ENCODE measurements at places on chromosomes 11 and 22.

DNA sequence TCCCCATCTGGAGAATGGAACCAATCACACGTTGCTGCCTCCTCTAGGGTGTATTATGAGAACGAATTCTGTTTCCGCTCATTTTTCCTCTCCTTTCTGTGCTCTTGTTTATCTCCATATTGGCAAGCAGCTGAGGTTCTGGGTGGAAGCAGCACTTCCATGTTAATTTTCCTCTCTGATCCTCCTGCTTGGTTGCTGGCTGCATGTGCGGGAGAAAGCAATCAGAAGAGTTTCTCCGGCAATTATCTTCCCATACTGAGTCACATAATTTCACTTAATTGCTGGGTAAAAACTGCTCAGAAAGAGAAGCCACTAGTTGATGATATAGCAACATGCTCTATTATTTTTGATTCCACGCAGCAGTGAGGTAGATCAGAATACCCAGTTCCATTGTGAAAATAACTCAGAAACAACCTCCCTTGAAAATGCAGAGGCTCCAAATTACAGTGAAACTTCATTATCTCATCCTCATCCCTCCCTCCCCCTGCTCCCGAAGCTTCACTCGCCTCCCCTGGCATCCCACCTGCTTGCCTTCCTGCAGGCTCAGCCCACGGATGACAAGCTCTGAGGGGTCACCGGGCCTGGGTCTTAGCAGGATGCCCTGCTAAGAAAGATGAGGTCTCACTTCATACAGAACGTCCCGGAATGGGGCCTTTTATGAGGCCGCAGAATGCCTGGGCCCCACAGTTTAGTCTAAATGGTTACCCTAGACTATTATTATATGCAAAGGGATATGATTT lies 20.4 kb downstream of the FXYD6 start:
- DNase-seq, result no peak

DNA sequence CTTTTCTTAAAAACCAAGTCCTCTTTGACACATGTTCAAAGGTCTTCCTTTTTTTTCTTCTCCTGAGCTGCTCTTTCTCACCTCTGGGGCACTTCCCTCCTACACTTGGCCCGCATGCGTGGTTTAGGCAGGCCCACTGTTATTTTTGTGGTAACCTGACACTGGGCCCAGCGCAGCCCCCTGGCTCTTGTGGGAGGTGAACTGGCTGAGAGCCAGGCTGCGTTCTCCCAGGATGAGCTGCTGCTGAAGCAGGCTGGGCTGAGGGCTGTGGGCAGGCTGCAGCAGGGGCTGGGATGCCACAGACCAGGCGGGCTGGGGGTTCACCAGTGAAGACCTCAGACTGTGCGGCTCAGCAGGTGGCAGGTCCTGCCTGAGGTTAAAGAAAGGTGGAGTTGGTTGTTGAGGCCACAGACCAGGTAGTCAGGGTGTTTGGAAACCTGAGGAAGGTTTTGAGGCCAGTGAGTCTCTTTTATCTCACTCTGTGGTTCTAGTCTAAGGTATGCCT lies 72.4 kb downstream of the TEAD1 start:
- DNase-seq, result no peak

GRCh38 chr11:45678976-45679375 lies 13.6 kb upstream of the CHST1 start:
- no peak for DNase-seq

DNA sequence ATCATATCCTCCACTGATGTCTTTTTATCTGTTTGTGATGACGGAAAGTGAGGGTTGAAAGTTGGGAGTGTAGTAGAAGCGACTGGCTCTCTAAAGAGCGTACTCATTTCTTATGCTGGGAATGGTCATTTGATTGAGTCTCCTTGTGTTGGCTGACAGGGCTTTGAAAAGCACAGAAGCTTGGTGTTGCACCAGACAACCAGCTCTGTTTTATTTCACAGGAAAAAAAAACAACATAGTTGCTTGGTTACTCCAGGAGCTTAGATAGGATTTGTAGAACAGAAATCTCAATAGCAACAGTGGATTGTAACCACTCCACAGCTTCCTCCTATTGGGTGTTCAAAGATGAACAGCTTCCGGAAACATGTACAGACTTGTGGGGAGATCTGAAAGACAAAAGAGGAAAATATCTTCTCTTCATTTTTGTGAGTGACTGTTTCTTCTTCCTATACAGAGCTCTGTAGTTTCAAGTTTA lies 2.7 kb downstream of the RBM14 start:
- DNase-seq, result no peak

- peak; percentile 40 for DNase-seq
Measured at GRCh38 chr11:123653827-123654565, 428 bp downstream of the SCN3B start.

DNA sequence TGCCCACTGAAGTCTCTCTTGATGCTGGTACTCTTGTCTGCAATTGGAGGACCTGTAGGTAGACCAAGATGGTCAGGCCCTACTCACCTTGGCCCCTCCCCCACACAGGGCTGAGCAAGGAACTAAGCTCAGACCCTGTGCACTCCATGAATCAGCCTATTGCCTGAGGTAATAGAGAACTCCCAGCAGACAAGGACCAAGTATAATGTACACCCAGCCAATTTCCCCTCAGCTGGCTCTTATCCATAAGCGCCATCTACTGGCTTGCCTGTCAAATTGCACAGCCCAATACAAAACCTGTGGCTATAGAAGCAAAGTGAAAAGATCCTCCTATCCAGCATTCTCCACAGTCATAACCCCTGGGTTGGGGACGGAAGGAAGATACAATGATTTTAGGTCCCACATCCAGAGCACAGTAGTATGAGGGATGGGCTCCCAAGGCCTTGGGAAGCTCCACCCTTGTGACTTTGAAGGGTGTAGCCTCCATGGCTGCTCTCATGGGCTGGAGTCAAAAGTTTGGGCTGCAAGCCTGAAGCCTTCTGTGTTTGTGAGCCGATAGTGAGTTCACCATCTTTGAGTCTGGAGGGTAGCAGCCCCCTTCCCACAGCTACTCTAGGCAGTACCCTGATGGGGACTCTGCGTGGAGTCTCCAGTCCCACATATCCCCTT lies 56.0 kb downstream of the GLYATL2 start:
- peak; percentile 34 for DNase-seq

GRCh38 chr11:86056351-86056854 lies 12.5 kb downstream of the PICALM start:
- DNase-seq, result no peak

DNA sequence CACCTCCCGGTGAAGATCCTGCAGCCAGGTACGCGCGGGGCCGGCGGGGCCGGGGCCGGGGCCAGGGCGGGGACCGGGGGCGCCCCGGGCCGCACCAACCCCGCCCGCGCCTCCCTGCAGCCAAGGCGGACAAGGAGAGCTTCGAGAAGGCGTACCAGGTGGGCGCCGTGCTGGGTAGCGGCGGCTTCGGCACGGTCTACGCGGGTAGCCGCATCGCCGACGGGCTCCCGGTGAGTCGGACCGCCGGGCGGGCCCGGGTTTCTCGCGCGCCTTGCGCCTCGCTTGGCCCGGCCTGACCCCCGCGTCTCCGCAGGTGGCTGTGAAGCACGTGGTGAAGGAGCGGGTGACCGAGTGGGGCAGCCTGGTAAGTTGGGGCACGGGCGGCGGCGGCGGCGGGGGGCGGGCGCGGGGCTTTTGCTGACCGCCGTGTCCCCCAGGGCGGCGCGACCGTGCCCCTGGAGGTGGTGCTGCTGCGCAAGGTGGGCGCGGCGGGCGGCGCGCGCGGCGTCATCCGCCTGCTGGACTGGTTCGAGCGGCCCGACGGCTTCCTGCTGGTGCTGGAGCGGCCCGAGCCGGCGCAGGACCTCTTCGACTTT lies 531 bp downstream of the PIM3 start:
- DNase-seq, result peak; percentile 63

GRCh38 chr11:69293819-69294505 lies at the start of gene MYEOV:
Gene MYEOV (plus strand): TSS chr11:69294155. CDS start chr11:69295355, 1,200 bp downstream.
- DNase-seq, result peak; percentile 29

- DNase-seq, result no peak
Measured at GRCh38 chr22:45065726-45066125, 55.9 kb upstream of the PHF21B start.

DNA sequence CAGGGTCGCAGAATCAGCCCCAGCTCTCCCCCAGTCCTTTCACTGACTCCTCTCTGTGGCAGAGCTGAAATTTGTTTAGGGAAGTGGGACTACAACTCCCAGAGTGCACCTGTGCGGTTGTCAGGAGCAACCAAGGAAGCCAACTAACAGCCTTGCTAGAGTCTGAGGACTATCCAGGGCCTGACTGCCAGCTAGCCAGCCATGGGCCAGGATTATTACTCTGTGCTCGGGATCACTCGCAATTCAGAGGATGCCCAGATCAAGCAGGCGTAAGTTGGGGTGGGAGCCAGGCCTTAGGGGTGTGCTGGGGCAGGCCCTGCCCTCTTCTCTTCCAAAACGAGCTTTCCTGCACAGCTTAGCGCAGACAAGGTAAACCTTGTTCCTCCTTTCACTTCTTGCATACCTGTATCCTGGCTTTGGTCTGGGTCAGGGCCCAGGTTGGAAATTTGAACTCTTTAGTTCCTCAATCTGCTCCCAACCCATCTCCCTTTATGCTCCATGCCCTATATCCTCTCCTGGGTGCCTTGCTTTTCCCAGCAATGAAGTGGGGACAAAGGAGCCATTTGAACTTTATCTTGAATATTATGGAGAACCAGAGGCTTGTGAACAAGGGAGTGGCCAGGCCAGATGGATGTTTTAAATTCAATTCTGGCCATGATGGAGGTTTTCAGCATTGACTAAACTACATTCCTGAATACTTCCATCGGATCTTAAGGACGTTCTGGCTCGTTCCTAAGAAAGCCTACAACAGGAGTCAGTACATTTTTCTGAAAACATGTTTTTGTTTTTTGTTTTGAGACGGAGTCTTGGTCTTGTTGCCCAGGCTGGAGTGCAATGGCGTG lies at the start of gene DNAJB13:
DNAJB13 (plus strand) TSS at position 158 of the 842 bp plus-strand sequence; CDS start at position 202, 44 bp downstream.
- peak; percentile 21 for DNase-seq

- DNase-seq, result no peak
Measured at GRCh38 chr11:35107861-35108260, 31.1 kb upstream of the CD44 start.

DNA sequence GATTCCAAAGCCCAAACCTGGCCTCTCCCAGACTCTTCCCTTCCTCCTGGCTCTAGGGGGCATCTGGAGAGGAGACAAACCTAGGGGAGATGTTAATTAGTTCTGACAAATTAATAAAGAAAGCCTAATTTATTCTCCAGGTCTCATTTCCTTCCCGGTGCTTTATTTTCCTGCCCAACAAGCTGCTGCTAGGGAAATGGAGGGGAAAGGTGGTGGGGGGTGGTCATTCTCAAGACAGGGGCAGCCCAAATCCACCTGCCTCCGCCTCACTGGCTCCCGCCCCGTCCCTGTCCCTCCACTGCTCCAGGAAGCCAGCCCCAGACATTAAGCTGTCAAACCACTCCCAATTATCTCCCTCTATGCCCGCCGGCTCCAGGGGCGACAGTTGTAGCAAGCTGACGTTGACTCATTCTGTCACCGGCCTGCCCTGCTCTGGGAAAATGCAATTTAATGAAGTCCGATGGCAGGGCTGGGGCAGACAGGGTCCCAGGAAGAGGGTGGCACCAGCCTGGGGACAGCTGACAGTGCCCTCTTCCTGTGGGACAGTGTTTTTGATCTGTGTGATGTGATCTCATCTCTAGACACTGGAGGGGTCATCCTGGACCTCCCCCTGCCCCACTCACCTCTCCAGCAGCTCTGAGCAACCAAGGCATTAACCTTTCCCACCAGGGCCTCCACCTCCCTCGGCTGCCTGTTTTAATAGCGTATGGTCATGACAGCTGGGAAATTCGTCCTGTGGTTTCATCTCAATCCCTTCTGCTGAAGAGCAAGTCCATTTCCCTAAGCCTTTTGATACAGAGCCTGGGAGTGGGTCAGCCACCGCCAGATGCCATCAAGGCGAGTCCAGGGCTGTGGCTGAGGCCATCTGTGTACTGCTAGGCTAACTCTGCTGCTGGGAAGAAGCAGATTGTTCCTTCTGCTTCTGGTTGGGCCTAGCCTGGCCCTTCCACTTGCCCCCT lies 27.1 kb downstream of the NECTIN1 start:
- DNase-seq, result no peak

- no peak for DNase-seq
Measured at GRCh38 chr22:23205339-23206049, 25.2 kb downstream of the BCR start.

- no peak for DNase-seq
Measured at GRCh38 chr11:20337526-20338154, 25.9 kb upstream of the HTATIP2 start.

DNA sequence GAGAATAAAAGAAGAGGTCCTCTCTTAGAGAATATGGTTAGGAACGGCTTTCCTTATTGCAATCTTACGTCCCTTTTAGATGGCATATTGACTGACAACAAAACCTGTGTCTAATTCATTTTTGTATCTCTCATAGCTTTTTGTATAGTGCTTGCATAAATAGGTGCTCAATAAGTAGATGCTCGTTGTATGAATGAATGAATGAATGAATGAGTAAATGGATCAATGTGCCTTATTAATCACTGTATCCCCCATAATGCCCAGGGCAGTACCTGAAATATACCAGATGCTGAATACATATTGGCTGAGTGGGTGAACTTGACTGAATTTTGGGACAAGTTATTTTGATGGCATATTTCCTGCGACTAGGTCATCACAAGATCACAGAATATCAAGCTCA lies 97.9 kb downstream of the SERGEF start:
- DNase-seq, result no peak

DNA sequence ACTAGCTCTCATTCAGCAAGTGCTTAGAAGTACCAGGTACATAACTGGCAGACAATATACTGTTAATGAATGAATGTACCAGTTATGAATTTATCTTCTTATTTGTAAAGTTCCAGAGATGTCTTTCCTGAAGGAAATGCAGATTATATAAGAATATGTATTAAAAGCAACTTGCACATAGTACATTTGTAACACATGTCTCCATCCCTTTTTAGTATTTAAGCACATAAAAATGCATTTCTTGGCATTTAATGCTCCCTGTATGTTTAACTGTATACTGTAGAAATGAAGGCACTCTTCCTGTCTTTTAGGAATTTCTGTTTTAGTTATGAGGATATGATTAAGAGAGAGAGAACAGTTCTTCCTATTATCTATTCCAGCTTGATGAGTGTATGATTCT lies 241.3 kb downstream of the NELL1 start:
- DNase-seq, result no peak

DNA sequence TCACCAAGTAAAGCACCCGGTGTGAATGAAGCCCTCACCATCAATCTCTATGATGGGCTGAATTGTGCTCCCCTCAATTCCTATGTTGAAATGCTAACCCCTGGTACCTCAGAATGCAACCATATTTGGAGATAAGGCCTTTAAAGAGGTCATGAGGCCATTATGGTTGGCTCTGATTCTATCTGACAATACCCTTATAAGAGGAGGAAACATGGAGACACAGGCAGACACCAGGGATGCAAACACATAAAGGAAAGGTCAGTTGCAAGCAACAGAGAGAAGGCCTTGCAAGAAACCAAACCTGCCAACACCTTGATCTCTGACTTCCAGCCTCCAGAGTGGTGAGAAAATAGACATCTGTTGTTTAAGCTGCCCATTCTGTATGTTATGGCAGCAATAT lies 13.3 kb upstream of the ZNF280A start:
- no peak for DNase-seq

GRCh38 chr11:117623831-117624271 lies 173.2 kb downstream of the DSCAML1 start:
- DNase-seq, result no peak

GRCh38 chr22:32076761-32077084 lies 33.7 kb downstream of the SLC5A1 start:
- DNase-seq, result no peak
